ENCODE measurements at places on chromosomes 11 and 22.

GRCh38 chr11:58770627-58771457 is 39.1 kb upstream of the GLYAT start:
- DNase-seq: peak; percentile 12

GRCh38 chr11:62957147-62957546 is 27.6 kb downstream of the SLC22A6 start:
- no peak for DNase-seq

DNA sequence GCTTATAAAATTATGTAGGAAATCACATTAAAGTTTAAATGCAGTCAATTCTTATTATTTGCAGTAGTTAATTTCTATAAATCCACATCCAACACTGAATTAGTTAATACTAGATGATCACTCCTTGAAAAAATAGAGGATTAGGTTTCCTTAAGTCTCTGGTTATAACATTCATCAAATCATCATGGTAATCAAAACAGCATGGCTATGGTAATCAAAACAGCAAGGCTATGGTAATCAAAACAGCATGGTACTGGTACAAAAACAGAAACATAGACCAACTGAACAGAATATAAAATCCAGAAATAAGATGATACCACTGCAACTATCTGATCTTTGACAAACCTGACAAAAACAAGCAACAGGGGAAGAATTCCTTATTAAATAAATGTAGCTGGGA is 814.6 kb upstream of the CCDC179 start:
- no peak for DNase-seq

GRCh38 chr11:18765554-18765953 is 26.0 kb downstream of the PTPN5 start:
- no peak for DNase-seq

GRCh38 chr22:43837666-43838065 is 24.6 kb downstream of the SULT4A1 start:
- no peak for DNase-seq

GRCh38 chr11:63445720-63446119 is 45.2 kb downstream of the PLAAT5 start:
- peak; percentile 16 for DNase-seq

DNA sequence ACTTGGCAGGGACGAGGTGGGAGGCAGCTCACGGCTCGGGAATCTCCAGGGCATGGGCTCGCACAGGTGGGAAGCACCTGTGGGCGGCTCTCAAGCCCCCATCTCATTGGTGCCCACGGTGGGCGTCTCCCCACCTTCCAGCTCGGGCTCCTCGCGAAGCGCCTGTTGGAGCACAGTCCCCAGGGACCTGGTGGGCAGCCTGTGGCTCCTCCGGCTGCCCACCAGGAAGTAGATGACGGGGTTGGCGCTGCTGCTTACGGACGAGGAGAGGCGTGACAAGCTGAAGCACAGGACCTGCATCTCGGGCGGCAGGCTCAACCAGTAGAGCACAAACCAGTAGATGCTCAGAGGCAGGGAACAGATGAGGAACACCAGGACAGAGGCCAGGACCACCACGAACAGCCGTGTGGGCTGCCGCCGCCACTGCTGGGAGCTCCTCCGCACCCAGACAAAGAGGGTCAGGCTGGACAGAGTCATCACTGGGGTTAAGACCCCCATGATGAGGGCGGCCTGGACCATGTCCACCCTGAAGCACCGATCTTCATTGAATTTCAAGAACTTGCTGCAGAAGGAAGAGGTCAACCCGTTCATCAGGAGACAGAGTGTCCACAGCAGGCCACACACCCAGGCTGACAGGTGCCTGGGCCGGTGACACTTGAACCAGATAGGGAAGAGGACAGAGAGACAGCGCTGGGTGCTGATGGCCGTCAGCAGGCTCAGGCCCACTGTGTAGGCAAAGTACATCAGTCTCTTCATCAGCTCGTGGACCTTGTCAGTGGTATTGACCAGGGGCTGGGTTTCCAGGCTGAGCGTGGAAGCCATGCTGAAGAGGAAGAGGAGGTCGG is 633 bp downstream of the MRGPRD start:
- no peak for DNase-seq

DNA sequence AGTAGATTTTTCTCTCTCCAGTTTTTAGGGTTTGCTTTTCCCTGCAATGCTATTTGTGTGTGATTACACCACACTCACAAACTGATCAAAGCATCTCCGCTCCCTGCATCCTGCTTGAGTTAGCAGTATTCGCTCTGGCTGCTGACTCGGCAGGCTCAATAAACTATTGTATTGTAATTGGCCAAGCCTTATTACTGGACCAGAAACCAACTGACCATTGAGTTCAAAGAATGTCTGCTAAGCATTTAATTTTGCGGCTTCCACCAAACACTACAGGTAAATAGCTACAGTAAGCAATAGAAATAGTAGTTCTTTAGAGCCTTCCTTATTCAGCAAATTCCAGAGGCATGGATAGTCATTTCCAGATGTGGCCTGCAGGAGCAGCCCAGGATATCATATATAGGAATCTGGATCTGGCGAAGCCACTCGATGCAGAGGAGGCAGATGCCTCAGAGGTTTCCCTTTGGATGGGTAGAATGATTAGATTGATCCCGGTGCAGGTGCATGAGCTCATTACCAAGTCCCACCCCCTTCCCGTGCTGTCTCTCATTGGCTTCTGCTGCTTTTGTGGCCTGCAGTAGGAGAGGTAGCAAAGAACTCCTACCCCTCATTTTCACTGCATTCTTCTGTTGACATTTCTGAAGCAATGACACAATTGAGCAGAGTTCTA is 77.3 kb downstream of the COMMD9 start:
- DNase-seq: no peak

Data from Caki2 (cell line).